ENCODE measurements at places on chromosomes 16 and 17.

DNA sequence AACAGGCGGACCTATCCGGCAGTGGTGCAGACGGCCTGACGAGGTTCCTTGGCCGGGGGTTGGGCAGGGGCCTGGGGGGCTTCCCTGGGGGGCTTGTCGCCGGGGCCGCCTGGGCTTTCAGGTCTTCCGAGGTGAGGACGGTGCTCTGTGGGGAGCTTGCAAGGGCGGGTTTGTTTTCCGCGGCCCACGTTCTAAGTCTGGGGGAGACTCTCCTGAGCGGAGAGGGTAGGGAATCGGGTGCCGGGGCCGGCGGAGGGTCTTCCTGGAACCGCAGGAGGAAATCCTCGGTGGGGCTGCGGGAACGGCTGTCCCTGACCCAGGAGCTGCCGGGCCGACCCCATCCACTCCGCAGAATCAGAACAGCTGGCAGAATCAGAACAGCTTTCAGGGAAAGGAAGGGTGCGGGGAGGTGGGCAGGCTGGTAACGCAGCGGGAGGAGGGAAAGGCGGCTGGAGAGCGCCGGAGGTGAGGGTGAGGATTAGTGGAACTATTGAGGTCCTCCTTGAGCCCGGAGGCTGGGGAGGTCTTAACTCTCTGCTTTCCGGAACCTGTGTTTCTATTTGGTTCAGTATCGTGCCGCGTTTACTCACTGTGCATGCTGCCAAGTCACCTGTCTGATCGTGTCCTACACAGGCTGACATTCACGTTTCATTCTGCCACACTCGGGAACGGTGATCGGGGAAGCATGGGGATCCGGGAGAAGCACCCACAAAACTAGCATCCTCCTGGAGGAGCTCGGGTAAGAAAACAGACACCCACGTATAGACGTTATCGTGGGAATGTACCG is 28.9 kb downstream of the CPSF4L start:
- no peak for DNase-seq

DNA sequence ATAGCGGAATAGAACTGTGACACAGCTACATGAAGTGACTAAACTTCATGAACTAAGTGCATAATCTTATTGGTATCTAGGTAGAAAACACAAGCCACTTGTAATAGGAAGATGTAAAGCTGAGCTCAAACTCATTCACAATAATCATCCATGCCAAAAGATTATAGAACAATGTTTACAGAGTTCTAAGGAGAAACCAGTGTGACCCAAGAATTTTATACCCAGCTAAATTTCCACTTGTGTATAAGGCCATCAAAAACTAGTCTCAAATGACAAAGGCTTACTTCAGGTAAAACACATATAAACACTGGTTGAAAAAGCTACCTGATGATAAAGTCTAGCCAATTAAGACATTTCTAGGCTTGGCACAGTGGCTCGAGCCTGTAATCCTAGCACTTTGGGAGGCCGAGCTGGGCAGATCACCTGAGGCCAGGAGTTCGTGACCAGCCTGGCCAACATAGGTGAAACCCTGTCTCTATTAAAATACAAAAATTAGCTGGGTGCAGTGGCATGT is 16.9 kb upstream of the CPD start:
- DNase-seq = no peak

DNA sequence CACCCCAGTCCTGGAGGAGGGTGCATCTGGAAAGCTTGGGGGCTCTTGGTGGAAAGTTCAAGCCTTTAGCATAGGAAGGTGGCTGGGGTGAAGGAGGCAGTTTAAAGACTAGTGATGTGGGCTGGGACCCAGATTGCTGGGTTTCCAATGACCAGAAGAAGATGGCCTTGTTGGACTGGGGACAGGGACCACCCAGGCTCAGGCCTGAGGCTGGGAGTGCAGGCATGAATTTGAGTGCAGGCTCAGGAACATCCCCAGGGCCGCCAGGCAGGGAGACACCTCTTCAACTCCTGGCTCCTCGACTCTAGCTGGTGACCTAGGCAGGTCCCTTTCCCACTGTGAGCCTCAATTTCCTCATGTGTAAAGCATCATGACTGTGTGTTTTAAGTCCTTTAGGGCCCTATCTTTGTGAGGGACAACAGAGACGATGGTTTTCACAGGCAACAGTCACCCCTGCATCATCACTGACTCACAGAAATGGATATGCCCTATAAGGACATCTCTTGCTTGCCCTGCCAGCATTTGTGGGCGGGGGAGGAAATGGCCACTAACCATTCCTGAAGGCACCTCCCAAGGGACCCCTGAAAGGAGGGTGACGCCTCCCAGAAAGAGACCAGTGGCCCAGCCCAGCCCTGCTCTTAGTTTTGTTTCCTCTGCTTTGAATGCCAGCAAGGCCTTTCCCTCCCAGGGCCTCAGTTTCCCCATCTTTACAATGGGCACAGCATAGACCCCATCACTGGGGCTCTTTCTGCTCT is 11.1 kb downstream of the NLRC5 start:
- DNase-seq = peak; percentile 33

DNA sequence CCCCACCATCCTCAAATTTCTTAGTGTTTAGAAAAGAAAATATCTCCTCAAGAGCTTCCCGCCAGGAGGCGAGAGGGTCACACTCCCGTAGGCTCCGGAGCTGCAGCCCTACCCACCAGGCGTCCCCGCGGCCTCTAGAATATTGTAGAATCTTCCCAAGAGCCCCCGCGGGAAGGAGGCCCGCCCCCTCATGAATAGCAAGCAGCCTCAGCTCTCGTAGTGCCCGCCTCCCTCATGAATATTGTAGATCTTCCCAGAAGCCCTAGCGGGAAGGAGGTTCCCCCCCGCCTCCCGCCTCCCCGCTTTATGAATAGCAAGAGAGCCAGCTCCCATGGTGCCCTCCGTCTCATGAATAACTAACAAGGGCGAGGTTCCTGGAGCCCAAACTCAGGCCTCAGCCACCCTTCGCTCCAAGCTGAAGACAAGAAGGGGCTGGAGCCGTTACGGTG is at the start of gene FBXO47:
FBXO47 (minus strand) TSS at position 114 of the 449 bp plus-strand sequence. CDS start 4,378 bp downstream, outside the sequence.
- peak; percentile 67 for DNase-seq

DNA sequence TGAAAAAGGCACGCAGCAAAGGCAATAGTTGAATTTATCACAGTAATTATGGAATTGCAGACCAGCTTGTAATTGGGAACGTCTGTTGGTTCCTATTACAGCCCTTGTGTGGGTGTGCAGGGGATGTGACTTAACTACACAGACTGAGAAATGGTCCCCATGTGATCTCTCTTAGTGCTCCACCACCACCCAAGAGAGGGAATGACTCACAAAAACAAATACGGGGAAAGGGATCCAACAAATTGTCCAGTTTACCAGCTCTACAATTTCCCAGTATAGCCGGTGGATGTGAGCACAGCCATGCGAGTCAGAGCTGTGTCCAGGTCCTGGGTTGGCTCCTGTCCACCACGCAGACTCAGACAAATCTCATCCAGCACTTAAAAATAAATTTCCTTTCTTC is 337.9 kb downstream of the GRIN2A start:
- no peak for DNase-seq

- DNase-seq = no peak
These were observed 262.3 kb upstream of the TNRC6C start for GRCh38 chr17:77696151-77696720.

DNA sequence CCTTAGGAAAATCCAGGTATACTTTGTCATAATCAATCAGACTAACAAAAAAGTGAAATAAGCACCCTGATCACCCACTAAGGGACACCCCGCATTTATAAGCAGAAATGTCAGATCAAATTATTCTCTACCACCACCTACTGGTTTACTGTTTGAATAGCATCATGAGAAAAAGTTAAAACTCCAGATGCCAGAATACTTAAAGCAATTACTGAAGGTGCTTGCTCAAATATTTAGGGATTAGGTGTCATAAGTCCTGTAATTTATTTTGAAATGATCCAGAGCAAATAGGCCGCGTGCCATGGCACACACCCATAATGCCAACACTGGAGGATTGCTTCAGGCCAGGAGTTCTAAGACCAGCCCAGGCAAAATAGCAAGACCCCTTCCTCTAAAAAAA is 2.3 kb downstream of the TOP2A start:
- no peak for DNase-seq

GRCh38 chr17:40611840-40612474 is 35.7 kb downstream of the SMARCE1 start:
- DNase-seq = no peak

DNA sequence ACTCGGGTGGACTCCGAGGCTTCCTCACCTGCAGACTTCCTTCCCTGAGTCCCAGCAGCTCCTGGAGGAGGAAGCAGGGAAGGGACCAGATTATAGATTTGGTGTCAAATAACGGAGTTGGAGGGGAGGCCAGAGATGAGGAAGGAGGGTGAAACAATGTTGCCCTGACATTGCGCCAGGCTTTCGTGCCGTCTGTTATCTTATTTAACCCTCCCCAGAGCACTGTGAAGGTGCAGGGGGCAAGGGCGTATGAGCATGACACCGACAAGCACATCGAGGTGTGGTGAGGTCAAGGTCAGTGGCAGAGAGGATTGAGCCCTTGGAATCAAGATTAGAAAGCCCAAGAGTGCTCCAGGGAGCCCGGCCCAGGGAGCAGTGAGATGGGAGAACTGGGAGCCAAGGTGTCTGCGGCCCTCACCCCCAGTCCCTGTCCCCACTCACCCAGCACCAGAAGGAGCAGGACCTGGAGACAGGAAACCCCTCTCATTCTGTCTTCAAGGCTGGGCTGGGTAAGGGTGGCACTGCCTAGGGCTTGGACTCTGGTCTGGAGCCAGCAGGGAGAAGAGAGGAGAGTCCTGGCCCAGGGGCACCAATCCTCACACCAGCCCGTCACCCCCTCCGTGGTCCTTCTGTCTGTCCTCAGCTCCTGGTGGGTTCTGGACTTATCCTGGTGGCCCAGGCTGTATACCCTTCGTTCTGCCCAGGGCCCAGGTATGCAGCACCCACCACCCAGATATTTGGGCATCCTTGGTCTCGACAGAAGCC is 1.1 kb downstream of the PRSS33 start:
- no peak for DNase-seq

- no peak for DNase-seq
These were observed 8.8 kb upstream of the NR1D1 start for GRCh38 chr17:40108970-40109824.

DNA sequence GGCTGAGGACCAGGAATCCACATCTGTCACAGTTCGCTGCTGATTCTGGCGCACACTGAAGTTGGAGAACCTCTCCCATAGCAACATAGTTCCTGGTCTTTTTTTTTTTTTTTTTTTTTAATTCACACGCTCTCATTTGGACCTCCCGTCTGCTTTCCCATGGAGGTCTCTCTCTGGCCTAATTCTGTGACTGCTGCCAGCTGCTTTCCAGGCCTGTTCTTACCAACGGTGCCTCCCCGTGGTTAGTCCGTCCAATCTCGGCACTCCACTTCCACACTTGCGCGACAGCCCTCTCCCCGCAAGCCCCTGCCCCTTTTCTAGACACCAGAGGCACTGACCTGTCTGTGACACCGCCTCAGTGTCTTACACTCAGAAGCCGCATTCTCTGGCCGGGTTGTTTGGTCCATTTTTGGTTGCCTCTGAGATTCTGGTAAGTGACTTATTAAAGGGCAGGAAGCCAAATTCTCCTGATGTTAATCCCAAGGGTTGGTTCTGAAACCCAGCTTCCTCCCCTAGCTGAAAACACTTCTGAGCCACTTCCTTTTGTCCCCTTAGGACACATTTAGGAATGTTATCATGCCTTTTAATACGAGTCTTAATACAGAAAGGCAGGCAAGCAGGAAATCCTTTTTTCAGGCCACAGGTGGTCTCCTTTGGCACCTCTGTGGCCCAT is 1.1 kb upstream of the AKTIP start:
- DNase-seq = no peak

- no peak for DNase-seq
These were observed 40.3 kb upstream of the ENPP7 start for GRCh38 chr17:79690466-79690865.

- no peak for DNase-seq
These were observed 8.3 kb downstream of the KLHL36 start for GRCh38 chr16:84656649-84657048.

DNA sequence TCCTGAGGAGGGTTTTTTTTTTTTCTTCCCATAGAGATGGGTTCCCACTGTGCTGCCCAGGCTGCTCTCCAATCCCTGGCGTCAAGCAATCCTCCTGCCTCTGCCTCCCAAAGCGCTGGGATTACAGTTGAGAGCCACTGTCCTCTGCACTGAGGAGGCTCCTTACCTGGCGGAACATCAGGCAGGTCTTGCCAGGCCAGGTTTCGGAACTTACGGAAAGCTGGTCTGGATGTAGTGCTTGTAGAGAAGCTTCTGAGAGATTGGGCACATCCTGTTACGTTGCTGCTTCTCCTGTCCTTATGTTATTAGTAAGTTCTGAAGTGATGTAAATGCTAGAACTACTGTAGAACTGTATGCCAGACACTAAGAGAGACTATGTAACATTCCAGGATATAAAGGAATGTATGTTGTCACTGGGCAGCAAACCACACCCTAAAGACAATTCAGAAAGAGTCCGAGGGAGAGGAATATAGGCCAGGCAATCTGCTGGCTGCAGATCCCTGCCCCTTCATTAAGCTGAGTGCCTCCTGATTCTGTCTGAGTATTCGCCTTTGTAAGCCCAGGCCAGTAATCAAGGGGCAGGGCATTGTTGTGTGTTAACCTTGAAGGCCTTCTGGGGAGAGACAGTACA is 21.1 kb downstream of the ETV4 start:
- no peak for DNase-seq

GRCh38 chr17:64580384-64581315 is 73.9 kb downstream of the CEP95 start:
- DNase-seq = no peak

GRCh38 chr17:81075307-81075706 is 40.4 kb downstream of the BAIAP2 start:
- DNase-seq = no peak

DNA sequence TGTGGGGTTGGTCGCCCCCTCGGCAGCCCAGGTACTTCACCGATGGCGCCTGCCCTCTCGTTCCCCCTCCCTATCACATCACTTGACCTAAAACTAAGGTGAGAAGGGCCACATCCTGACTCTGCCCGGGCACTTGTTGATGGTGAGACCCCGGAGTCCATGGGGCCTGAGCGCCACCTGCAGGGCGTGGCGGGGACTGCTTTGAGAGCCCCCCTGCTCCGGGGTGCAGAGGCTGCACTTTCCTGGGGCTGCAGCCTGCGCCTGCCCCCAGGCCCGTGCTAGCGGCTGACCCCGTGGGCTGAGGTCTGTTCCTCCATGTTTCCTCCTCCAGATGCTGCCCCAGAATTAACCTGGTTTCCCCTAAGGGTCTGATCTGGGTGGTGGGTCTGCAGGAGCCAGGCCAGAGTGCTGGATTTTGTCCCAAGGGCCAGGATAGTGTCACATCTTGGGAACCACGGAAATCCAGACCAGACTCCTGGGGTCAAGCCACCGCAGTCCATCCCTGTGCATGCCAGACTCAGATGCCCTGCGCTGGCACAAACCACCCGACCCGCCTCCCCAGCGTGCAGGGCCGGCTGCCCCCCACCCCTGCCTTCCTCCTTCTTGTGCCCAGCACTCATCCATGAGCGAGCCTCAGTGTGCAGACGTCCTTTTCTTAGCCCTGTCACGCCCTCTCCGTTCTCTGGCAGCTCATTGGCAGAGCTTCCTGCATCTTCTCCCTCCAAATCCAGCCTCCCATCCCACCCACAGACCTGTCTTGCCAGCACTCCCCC is 2.7 kb downstream of the NDUFAF8 start:
- DNase-seq = no peak

DNA sequence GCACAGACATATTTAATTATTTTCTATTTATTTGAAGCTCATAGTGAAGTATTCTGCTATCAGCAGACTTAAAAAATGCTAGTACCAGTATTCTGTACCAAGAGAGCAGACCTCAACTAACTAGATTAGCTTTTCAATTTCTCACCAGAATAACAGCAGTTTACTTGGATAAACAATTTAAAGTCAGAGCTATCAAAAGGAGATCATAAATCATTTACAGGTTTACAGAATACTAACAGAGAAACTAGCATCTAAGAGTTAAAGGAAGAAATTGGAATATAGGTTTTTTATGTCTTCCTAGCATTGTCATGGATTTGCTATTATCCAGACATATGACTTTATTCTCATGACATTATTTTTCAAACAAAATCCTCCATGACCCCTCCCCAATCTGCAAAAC is 3.4 kb downstream of the SPOP start:
- no peak for DNase-seq

Data from T-helper 22 cell (primary cell).